MG63 (cell line): ENCODE measurements at places on chromosomes 7 and 10. TPM values are rescaled to one million over a fixed set of nuclear protein-coding genes. Genes with fewer than 3 reads are reported as not detected.

DNA sequence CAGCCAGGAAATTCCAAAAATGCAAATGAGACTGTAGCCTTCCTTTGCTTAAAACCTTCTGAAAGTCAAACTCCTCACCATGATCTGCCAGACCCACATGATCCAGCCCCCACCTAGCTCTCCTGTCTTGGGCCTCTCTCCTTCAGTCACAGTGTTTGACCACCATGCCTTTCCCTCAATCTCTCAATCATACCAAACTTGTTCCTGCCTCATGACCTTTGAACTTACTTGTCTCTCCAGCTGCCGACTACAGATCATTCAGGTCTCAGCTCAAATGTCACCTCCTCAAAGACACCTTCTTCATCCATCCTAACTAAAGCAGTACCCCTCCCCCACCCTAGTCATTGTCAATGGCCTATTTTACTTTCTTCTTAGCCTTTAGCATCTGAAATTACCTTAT, 9.3 kb upstream of the ADD3 start:
- no peak for DNase-seq

GRCh38 chr7:31121601-31122000, 69.5 kb downstream of the ADCYAP1R1 start:
- DNase-seq, result no peak

Gene GLI3
- 0.10 and 0.59 TPM in 2 replicates for total RNA-seq

- DNase-seq, result no peak
Measured at GRCh38 chr7:14001139-14001538, 11.7 kb upstream of the ETV1 start.

Gene CUL2
- 18.3 and 26.9 TPM in 2 replicates for total RNA-seq

GRCh38 chr7:154546946-154547587, 455.9 kb downstream of the PAXIP1 start:
- DNase-seq, result peak; percentile 4

DNA sequence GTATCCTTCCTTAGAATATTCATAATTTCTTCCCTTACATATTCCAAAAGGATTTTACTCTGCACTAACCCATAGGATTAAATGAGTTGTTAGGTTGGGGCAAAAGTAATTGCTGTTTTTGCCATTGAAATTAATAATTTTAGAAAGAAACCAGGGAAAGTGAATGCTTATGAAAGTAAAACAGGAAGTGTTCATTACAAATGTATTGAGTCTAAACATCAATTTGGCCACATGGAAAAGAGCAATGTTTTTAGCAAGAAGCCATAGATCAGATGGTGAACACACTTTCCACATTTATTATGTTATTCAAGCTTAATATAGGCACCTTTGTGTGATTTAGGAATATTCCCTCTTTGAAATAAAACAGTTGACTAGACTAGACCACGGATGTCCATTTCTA, 102.9 kb downstream of the SUGCT start:
- DNase-seq, result no peak

Gene SUGCT
- total RNA-seq, result 1.5 and 10.2 TPM in 2 replicates

GRCh38 chr7:156739596-156739995, 99.0 kb downstream of the RNF32 start:
- no peak for DNase-seq

Gene C10orf95
- total RNA-seq, result not detected in 2 replicates

DNA sequence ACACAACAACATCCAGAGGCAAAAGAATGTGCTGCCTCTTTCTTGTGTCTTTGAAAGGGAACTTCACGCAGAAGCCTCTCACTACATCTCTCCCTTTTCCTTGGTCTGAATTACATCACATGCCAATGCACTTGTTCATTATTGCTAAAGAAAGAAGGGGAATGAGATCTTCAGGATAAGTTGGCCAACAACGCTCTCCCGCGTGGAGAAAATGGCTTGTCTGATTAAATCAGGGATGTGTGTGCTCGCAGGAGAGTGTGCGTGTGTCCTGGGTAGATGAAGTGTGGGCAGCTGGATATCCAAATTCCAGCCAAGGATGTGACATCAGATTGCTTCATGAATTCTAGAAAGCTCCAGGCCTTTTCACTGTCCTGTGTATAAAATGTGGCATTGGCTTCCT, 541.6 kb upstream of the FZD8 start:
- DNase-seq, result no peak

- DNase-seq, result no peak
Measured at GRCh38 chr7:95525503-95525902, 39.8 kb downstream of the ASB4 start.

- DNase-seq, result no peak
Measured at GRCh38 chr10:69364232-69364940, 52.3 kb downstream of the TACR2 start.

Gene UFSP1
- total RNA-seq, result 5.4 and 6.8 TPM in 2 replicates

GRCh38 chr7:116329686-116330503, 119.6 kb downstream of the TES start:
- no peak for DNase-seq

GRCh38 chr10:10977978-10978377, 39.7 kb upstream of the CELF2 start:
- no peak for DNase-seq

GRCh38 chr7:121447243-121447910, 51.3 kb upstream of the FAM3C start:
- no peak for DNase-seq

Gene OPALIN
- not detected in 2 replicates for total RNA-seq

GRCh38 chr10:31618541-31619291, 299.7 kb downstream of the ZEB1 start:
- no peak for DNase-seq

DNA sequence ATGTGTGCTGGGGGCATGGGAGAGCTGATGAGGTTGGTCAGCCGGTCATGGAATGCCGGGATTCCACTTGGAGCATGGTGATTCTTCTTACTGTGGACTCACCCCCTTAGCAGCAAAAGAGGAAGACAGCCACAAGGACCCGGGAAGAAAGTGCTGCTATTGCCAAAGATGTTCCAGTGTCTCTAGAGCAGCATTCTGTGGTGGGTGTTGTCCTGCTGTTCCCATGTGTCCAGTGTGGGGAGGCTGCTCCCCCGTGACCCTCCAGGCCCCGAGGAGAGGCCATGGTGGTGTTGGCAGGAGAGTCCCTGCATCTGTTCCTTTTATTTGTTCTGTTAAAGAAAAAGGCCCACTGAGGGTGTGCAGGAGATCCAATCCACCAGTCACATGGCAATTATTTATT, 499.4 kb downstream of the RPS24 start:
- no peak for DNase-seq

GRCh38 chr10:4556527-4556926, 269.5 kb upstream of the AKR1E2 start:
- DNase-seq, result no peak

GRCh38 chr7:117308891-117309290, 14.0 kb downstream of the WNT2 start:
- no peak for DNase-seq

DNA sequence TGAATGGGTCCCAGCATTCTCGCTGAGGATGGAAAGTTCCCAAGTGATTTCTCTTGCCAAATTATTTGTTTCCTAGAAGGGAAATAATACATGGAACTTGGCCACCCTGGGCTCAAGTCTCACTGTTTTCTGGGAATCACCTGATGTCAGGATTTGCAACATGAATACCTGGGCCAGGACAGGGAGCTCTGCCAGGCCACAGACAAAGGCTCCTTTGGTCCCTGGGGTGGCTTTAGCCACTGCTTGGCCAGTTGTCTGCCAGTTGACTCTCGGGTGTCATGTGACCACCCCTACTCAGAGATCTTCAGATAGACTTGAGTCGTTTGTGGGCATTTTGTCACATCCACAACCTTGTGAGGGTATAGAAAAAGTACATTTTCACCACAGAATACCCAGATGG, 258.0 kb upstream of the HABP2 start:
- no peak for DNase-seq

Gene TSPAN12
- total RNA-seq, result 3.1 TPM in 1 of 2 replicates, not detected in the other
